ENCODE measurements at places on chromosomes 16 and 17. TPM values are rescaled to one million over a fixed set of nuclear protein-coding genes. Genes with fewer than 3 reads are reported as not detected.

The NAGPA gene
- total RNA-seq: 17.3 TPM

The RAB40B gene
- total RNA-seq: 3.9 TPM

The CIAPIN1 gene
- 58.6 TPM for total RNA-seq

The STX8 gene
- 91.1 TPM for total RNA-seq

The CDK5R1 gene
- total RNA-seq: 0.64 TPM

The CCL8 gene
- not detected for total RNA-seq

The DVL2 gene
- 102 TPM for total RNA-seq

The PCGF2 gene
- 4.2 TPM for total RNA-seq

The FBXW10B gene
- total RNA-seq: 0.43 TPM

The CTDNEP1 gene
- total RNA-seq: 24.5 TPM

The RBBP6 gene
- total RNA-seq: 31.1 TPM

The SCGB1C2 gene
- total RNA-seq: not detected

The TEX2 gene
- total RNA-seq: 45.8 TPM

The CDK5RAP3 gene
- total RNA-seq: 41.6 TPM

The CES4A gene
- total RNA-seq: 1.9 TPM

The METTL22 gene
- 33.5 TPM for total RNA-seq

The NGFR gene
- total RNA-seq: under 0.01 TPM

The PYDC1 gene
- not detected for total RNA-seq

The USP36 gene
- 33.5 TPM for total RNA-seq

The RASL10B gene
- 12.1 TPM for total RNA-seq

The CD300LG gene
- total RNA-seq: not detected

The EIF1 gene
- total RNA-seq: 82.5 TPM

The ASB16 gene
- not detected for total RNA-seq
